ENCODE measurements at places on chromosomes 16 and 17. TPM values are rescaled to one million over a fixed set of nuclear protein-coding genes. Genes with fewer than 3 reads are reported as not detected.

GRCh38 chr17:28937044-28937729 lies 14.1 kb downstream of the PHF12 start:
- no peak for DNase-seq

- peak; percentile 83 for DNase-seq
Measured at GRCh38 chr17:76182016-76182764, 41.1 kb upstream of the FOXJ1 start.

- peak; percentile 15 for DNase-seq
Measured at GRCh38 chr17:42980766-42981397, 517 bp downstream of the RUNDC1 start.

- DNase-seq: no peak
Measured at GRCh38 chr16:87369796-87370719, 13.5 kb downstream of the FBXO31 start.

C16orf78 gene
- polyA plus RNA-seq: not detected

Measured in hindlimb muscle (tissue), 1 donor.